ENCODE measurements at places on chromosomes 2 and 18. TPM values are rescaled to one million over a fixed set of nuclear protein-coding genes. Genes with fewer than 3 reads are reported as not detected.

DNA sequence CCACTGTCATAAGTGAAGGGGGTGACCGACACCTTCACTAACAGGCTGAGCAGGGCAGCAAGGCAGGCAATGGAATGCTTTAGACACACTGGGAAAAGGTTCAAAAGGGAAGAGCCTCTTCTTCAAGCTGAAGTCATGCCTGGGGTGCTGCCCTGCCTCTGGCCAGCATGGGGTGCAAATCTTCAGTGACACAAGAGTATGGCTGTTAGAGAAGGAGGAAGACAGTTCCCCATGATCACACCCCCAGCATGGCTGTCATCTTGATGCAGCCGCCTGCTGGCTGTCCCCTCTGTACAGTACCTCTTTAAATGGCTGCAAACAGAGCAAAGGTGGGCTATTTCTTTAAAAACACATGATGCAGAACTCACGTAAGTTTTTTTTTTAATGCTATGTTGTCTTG is 71.9 kb downstream of the INPP4A start:
- DNase-seq = peak; percentile 6

GRCh38 chr2:36770542-36771287 is 74.2 kb downstream of the VIT start:
- no peak for DNase-seq

GRCh38 chr2:85921659-85922058 is 32.9 kb upstream of the ST3GAL5 start:
- DNase-seq = no peak

Gene C2orf72
- 16.7 TPM for total RNA-seq

Gene NAPG
- total RNA-seq = 28.1 TPM

- DNase-seq = no peak
Measured at GRCh38 chr2:5394223-5394622, 298.0 kb upstream of the SOX11 start.
